ENCODE measurements at places on chromosomes 2 and 18. TPM values are rescaled to one million over a fixed set of nuclear protein-coding genes. Genes with fewer than 3 reads are reported as not detected.

Gene INSIG2
- 6.7 TPM for total RNA-seq

Gene C2orf80
- total RNA-seq, result not detected

GRCh38 chr2:206784559-206785353 lies 19.4 kb downstream of the FASTKD2 start:
- no peak for DNase-seq
- no peak overlapping the region for H3K27ac ChIP-seq
- H3K4me1 ChIP-seq, result no peaks in the 10 kb centered on the region
- no peak overlapping the region for H3K4me3 ChIP-seq
- H3K27me3 ChIP-seq, result no peaks in the 10 kb centered on the region

- no peaks in the 10 kb centered on the region for H3K36me3 ChIP-seq
- H3K4me1 ChIP-seq, result no peaks in the 10 kb centered on the region
- DNase-seq, result no peak
These were observed 148.7 kb downstream of the LDLRAD4 start for GRCh38 chr18:13366962-13367892.

GRCh38 chr18:58091099-58091611 lies 47.1 kb downstream of the NEDD4L start:
- DNase-seq, result no peak
- no peak overlapping the region for H3K4me3 ChIP-seq
- H3K27ac ChIP-seq, result no peak overlapping the region
- no peaks in the 10 kb centered on the region for H3K27me3 ChIP-seq
- no peaks in the 10 kb centered on the region for H3K36me3 ChIP-seq

- H3K27me3 ChIP-seq, result no peaks in the 10 kb centered on the region
- H3K36me3 ChIP-seq, result no peaks in the 10 kb centered on the region
- no peak overlapping the region for H3K27ac ChIP-seq
These were observed 102.7 kb downstream of the OSBPL6 start for GRCh38 chr2:178297091-178297411.

- no peaks in the 10 kb centered on the region for H3K27me3 ChIP-seq
- no peak overlapping the region for H3K27ac ChIP-seq
- no peaks in the 10 kb centered on the region for H3K36me3 ChIP-seq
- DNase-seq, result no peak
- H3K4me1 ChIP-seq, result no peaks in the 10 kb centered on the region
- H3K4me3 ChIP-seq, result no peak overlapping the region
These were observed 45.5 kb downstream of the RNF152 start for GRCh38 chr18:61847164-61847791.
